ENCODE measurements at places on chromosomes 3 and 15. TPM values are rescaled to one million over a fixed set of nuclear protein-coding genes. Genes with fewer than 3 reads are reported as not detected.

BNIP2 gene
- total RNA-seq, result 63.8 TPM

PPIB gene
- total RNA-seq, result 402 TPM

CIDEC gene
- total RNA-seq, result not detected

FOXP1 gene
- 152 TPM for total RNA-seq

UBR1 gene
- total RNA-seq, result 26.7 TPM

TPRA1 gene
- 44.6 TPM for total RNA-seq

FAM131A gene
- 1.7 TPM for total RNA-seq

PCSK6 gene
- total RNA-seq, result 1.1 TPM

PLCD1 gene
- total RNA-seq, result 7.8 TPM

NUP210 gene
- total RNA-seq, result 164 TPM

COL6A5 gene
- total RNA-seq, result not detected

CSPG4 gene
- total RNA-seq, result 0.02 TPM

PPP1R14D gene
- not detected for total RNA-seq

GRAMD1C gene
- 0.34 TPM for total RNA-seq

RTF1 gene
- total RNA-seq, result 28.3 TPM

SGO1 gene
- 21.6 TPM for total RNA-seq

ACTRT3 gene
- 2.5 TPM for total RNA-seq

GBE1 gene
- total RNA-seq, result 39.9 TPM

ZNF710 gene
- total RNA-seq, result 14.0 TPM

DNAJB8 gene
- not detected for total RNA-seq

MELTF gene
- 3.1 TPM for total RNA-seq

TARS3 gene
- 10.1 TPM for total RNA-seq

TERC gene
- total RNA-seq, result 16.1 TPM

TRIM59 gene
- 33.4 TPM for total RNA-seq

FAM219B gene
- 50.6 TPM for total RNA-seq

All from activated CD8-positive, alpha-beta memory T cell treated with anti-CD3 and anti-CD28 coated beads for 36 hours (primary cell).